ENCODE measurements at places on chromosomes 16 and 17. TPM values are rescaled to one million over a fixed set of nuclear protein-coding genes. Genes with fewer than 3 reads are reported as not detected.

The PYY gene
- not detected for total RNA-seq

DNA sequence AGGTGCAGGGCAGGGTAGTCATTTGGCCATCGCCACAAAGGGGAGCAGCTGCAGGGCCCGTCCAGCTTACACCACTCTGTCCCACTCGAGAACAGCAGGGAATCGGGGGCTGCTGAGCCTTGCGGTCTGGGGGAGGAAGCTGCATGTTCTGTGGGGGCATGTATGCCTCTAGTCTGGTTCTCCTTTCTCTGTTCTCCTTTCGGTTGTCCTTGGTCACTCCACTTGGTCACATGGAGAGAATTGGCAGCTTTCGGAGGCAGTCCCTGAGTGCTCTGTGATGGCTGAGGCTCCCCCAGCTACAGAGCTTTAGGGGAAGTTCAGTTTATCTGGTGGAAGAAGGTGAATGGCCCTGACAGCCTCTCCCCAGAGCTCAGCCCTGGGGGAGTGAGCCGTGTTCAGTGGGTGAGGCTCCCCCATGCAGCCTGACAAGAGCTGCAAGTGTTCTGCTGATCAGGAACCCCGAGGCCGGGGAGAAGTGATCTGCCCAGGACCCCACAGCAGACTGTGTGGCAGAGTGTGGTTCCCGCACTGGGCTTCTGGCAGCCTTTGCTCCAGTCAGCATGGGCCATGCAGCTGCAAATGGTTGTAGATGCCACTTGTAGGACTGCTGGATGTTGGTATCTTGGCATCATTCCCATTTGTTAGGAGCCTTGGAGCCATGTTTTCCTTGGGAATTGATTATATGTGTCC is 22.3 kb upstream of the SMPD3 start:
- no peak for DNase-seq

DNA sequence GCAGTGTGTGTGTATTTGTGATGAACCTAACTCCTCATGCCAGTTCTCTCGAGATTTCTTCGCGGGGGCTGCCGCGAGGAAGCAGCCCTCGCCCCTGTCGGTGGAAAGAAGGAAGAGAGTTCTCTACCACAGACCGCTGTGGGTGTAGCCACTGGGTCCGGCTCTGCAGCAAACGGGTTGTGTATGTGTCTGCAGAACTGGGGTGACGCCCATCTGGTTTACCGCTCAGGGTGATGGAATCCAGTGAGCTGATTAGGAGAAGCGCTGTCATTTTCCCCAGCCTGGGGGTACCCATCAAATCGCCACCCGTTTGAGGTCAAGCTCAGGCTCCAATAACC is 7.7 kb downstream of the CORO6 start:
- peak; percentile 49 for DNase-seq

The KRTAP4-6 gene
- not detected for total RNA-seq

The OTOA gene
- total RNA-seq, result not detected

The SCGB1C2 gene
- not detected for total RNA-seq

- no peak for DNase-seq
Observed at GRCh38 chr16:56679818-56680217, 2.5 kb upstream of the MT1X start.

- no peak for DNase-seq
Observed at GRCh38 chr16:70591615-70592014, 54.7 kb upstream of the IL34 start.

- DNase-seq, result no peak
Observed at GRCh38 chr16:22030087-22030812, 22.3 kb downstream of the MOSMO start.

- no peak for DNase-seq
Observed at GRCh38 chr16:2883458-2883908, 468 bp downstream of the FLYWCH2 start.

DNA sequence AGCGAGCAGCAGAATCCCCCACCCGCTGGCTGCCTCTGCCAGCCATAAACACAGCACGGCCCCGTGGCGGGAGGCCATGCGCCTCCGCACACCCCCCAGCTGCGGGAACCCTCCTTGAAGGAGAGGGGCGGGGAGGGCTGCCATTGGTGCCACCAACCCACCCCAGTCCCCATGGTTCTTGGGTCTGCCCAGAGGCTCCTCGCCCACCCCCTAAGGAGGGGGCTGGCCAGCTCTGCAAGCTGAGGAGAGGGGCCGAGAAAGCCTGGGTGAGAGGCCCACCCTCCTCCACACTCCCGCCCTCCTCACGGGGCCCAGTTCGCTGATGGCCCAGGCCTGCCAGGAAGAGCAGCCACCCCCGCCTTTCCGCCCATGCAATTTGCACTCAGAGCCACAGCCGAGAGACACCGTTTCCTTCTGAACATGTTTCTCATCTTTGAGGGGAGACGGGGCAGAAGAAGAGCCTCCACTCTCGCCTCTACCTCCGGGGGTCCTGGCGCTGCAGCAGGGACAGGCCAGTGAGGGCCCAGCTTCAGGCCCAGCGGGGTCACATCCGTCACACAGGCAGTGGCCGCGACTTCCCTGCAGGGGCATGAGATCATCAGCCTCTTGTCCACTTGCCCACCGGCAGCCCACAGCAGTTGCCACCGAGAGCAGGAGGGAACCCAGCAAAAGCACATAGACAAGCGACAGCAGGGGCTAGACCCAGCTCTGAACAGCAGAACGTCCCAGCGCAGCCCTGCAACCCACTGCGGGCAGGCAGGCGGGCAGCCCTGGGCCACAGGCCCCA is 23.0 kb downstream of the KATNB1 start:
- no peak for DNase-seq

GRCh38 chr16:30886145-30886544 is 7.7 kb downstream of the BCL7C start:
- no peak for DNase-seq

DNA sequence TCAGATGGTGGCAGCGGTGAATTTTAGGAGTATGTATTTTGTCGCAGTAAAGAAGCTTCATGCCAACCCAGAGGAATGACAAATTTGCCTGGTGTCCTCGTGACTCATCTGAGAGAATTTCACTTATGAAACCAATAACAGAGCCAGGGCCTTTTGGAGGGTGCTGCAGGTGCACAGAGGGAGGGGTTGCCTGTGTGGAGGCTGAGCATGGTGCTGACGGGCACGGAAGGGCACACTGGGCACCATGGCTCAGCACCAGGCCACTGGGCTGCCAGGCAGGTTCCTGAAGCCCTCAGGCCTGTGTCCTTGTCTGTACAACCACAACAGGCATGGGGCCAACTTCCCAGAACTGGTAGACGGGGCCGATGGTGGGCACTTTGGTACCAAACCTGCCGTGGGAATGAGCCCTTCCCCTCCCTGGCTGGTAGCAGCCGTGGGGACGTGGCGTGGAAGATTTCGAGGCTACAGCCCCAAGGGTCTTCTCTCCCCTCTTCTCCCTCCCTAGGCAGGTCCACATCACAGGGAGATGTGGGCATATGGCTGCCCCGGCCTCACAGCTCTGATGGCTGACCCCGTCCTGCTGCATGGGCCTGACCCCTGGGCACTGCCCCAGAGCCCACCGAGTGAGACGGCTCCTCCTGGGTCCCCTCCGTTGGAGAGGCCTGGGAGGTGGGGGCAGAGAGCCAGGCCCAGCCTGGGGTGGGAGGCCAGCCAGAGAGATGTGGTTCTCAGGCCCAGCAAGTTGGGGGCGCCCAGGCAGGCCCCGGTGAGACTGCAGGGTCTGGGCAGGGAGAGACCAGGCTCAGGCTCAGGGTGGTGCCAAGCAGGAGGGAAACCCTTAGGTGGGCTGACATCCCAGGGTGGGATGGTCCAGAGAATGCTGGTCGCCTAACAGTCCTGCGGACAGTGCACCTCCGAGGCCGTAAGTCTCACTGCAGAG is 30.2 kb upstream of the ZNF469 start:
- DNase-seq, result peak; percentile 20

The KRT33B gene
- total RNA-seq, result not detected

DNA sequence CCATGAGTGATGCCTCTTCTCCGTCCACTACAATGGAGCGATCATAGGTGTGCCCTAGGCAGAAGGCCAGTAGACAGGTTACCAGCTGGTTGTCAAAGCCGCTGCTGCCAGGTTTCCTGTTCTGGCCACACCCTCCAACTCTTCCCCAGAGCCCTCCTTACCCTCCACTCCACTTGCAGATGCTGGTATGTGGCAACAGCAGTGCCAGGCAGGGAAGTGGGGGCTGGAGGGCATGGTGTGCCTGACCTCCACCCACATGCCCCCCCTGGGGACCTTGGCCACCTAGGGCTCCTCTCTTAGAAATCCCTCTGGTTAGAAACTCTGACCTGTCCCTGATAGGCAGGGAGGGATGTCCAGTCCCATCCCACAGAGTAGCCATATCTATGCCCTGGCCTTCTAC is 1.5 kb downstream of the RRAD start:
- DNase-seq, result no peak

The CEP112 gene
- total RNA-seq, result 18.9 TPM

The GALR2 gene
- not detected for total RNA-seq

The G6PC1 gene
- total RNA-seq, result not detected

DNA sequence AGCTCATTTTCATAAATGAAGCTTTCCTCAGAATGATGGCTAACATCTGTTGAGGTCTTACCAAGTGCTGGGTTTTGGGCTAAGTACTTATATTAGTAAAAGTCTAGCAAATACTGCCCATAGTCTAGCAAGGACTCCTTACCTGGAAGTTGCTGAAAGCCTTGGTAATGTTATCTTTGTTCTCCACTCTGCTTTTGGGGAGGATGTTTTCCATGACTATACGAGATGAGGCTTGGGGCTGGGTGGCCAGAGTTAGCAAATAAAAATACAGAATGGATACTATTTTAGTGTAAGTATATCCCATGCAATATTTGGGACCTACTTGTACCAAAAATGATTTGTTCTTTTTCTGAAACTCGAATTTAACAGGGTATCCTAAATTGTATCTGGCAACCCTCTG is 7.7 kb downstream of the CCL18 start:
- no peak for DNase-seq

DNA sequence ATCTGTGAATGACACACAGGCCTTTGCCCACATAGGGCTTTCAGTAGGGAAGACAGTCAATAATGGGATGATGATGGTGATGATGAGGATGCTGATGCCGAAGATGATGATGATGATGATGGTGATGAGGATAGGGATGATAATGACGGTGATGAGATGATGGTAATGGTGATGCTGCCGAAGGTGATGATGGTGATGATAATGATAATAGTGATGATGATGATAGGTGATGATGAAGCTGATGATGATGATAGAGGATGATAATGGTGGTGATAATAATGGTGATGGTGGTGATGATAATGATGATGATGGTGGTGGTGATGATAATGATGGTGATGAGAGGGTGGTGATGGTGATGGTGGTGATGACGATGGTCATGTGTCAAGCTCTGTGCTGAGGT is 12.9 kb downstream of the FOXL1 start:
- DNase-seq, result no peak

The TUBB3 gene
- total RNA-seq, result 3.9 TPM

- DNase-seq, result no peak
Observed at GRCh38 chr17:55521186-55521585, 9.9 kb upstream of the SMIM36 start.

- DNase-seq, result no peak
Observed at GRCh38 chr16:50274326-50275097, 8.2 kb downstream of the ADCY7 start.

DNA sequence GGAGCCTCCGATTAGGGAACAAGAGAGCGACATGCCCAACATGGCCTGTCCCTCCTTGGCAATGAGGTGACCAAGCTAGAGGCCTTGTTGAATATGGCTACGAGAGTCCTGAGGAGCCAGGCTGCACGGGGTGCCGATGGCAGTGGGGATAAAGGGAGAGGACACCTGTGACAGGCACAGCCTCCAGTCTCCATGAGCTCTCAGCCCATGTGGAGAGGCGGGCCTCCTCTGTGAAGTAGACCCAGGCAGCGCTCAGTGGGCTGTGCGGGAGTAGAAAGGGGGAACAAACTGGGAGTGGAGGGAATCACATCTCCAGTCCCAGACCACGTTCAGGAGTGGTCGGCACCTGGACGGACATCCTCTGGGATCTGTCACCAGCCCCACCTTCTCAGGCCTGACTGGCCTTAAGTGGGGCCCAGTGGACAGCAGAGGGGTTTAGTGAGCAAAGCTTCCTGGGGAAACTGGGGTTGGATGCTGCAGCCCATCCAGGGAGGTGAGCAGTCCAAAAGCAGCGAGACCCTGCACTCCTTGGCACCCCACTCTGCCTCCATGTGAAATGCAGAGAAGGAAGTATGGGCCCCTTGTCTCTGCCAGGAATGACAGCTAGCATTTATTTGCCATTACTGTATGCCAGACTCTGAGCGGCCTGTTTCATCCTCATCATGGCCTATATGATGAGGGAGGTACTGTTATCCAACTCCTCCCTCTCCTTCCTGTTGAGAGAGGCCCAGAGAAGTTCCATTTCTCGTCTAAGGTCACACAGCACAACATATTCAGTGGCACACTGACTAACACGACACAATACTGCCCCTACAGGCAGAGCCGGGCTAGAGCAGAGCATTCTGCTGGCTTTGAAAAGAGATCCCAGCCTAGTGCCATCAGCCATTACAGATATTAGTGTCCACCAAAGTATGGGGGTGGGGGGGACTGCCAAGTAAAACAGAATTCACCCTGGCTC is 4.5 kb upstream of the TMEM92 start:
- peak; percentile 68 for DNase-seq

The HOXB4 gene
- 0.31 TPM for total RNA-seq

- DNase-seq, result no peak
Observed at GRCh38 chr17:42138749-42139492, 15.9 kb downstream of the RAB5C start.

GRCh38 chr17:74603037-74603635 is 11.1 kb upstream of the CD300LD start:
- DNase-seq, result no peak

The MYL4 gene
- 5,418 TPM for total RNA-seq

- DNase-seq, result peak; percentile 30
Observed at GRCh38 chr16:53892155-53892554, 188.2 kb downstream of the FTO start.

The TMEM238L gene
- total RNA-seq, result not detected

Data from left cardiac atrium (tissue), 4 donors.